Activated CD8-positive, alpha-beta T cell treated with anti-CD3 and anti-CD28 coated beads for 36 hours (primary cell): ENCODE measurements at places on chromosomes 12 and 14. TPM values are rescaled to one million over a fixed set of nuclear protein-coding genes. Genes with fewer than 3 reads are reported as not detected.

- no peak for DNase-seq
These were observed 161.6 kb upstream of the PWP1 start for GRCh38 chr12:107523775-107524535.

DNA sequence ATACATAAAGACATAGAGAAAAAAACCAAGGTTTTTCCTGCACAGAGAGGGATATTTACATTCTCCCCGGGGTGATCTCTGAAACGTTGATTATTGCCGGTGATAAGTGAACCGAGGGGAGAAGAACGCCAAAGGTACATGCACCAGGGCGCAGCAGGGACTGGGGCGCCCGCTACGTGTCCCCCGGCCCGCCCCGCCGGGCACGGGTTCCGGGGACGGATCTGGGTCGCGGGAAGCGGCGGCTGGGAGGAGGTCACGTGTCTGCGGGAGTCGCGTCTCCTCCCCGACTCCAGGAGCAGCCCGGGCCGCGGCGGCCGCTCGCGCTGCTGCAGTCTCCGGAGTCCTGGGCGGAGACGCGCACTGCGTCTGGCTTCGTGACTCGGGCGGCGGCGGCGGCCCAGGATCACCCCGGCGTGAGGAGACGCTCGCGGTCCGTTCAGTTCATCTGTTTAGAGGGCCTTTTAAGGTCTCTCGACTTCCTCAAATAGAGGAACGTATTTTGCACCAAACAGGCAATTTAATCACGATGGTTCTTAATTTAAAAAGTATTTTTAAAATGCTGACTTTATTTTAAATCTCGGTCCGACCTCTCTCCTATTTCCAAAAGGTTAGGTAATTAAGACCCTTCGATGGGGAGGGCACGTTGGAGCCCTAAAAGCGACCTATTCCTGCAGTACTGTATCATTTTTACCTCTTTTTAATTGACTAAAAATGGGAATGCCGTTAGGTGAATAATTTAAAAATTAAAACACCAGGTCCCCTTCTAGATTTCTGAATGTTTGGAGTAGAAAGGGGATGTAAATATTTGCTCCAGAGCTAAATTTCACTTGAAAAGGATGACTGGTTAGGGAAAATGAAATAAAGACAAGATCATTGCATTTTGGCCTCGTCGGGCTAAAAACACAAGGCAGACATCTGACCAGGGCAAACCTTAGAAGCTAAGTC is 1.8 kb upstream of the BHLHE41 start:
- peak; percentile 47 for DNase-seq

DNA sequence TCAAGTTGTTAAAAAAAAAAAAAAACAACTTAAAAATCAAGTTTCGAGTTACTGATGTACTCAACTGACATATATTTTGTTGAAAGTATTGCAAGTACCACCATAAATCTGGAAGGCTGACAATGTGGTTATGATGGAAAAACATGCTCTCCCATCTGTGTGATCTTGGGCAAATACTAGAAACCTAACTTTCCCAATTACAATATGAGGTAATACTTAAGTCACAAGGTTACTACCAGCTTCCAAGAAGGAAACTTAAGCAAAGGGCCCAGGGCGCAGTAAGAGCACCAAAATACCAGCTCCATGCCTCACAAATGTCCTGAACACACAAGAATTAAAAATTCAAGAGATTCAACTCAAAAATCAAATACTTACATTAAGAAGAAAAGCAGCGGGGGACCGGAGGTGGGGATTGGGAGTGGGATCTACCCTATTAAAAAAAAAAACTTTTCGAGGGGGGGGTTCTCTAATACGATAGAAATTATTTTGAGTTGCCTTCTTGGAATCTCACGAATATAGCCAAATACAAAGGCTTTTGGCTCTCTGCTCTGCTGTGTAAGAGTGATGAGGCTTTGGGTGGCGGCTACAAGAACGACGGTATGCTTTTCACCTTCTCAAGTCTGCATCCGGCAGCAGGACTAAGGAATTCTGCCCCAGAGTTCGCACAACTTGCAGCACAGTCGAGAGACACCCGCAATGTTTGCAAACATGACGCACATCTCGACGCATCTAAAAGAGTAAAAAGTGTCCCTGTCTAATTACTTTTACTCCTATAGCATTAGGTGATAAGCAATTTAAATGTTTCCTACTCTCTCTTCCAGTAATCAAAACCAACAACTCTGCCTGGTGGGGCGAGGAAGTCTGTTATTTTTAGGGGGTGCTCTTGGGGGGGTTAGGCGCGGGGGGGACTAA is 1.1 kb downstream of the SAV1 start:
- peak; percentile 33 for DNase-seq

DNA sequence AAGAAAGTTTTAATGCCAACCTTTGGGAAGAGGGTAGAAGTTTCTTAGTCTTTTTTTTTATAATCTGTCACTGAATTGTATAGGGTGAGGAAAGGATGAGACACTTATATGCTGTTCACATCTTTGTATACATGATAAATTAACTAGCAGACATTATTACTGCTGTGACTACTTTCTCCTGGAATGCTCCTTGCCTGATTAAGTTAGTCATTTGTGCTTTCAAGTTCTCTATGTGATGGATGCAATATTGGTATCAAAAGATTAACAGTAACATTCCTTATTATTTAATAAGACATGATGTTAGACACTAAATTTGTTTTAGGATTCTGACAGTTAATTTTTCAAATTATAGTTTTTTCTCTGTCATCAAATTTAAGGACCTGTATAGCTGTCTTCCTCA is 223.4 kb upstream of the GARIN2 start:
- no peak for DNase-seq

DNA sequence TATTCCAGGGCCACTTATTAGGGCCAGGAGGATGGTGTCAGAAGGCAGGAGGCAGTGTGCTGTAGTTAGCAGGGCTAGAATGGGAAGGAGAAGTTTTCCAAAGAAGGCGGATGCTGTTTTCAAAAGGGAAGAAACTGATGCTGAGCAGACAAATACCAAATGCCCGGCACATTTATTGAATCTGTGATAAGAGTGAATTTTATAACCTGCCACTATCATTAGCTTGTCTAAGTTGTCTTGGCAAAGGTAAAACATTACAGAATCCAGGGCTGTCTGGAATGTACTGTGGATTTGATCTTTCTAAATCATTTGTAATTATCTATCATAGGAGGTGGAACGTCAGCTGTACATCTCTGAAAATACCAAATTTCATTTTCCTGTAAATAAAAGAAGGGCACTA is 40.8 kb downstream of the NDUFA12 start:
- no peak for DNase-seq

GRCh38 chr14:81062816-81063215 is 107.4 kb downstream of the TSHR start:
- DNase-seq, result peak; percentile 54

CCDC184 gene
- 0.25 TPM for total RNA-seq

P2RX2 gene
- total RNA-seq, result not detected
